ENCODE measurements at places on chromosomes 4 and X. TPM values are rescaled to one million over a fixed set of nuclear protein-coding genes. Genes with fewer than 3 reads are reported as not detected.

GRCh38 chrX:69088171-69088938 is 76.9 kb downstream of the PJA1 start:
- no peak for DNase-seq

- DNase-seq = no peak
Observed at GRCh38 chr4:161714022-161714751, 449.6 kb downstream of the FSTL5 start.

DNA sequence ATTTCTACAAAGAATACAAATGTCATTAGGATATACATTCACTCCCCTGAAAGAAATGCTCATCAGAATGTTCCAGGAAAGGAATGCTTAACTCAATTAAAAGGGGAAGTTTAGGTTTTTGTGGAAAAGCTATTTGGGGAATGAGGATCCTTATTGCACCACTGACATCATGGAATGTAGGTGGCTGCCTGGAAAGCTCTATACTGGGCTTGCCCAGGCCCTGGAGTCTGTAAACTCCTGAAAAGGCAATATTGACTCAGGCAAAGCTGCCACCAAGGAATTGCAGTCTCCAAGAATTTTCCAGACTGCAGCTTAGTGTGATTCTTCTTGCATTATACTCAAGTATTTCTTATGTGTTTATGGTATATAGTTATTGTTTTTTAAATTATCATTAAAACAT is 15.7 kb downstream of the DAPP1 start:
- DNase-seq = no peak

GRCh38 chr4:152508386-152508785 is 27.5 kb downstream of the FBXW7 start:
- no peak for DNase-seq

DNA sequence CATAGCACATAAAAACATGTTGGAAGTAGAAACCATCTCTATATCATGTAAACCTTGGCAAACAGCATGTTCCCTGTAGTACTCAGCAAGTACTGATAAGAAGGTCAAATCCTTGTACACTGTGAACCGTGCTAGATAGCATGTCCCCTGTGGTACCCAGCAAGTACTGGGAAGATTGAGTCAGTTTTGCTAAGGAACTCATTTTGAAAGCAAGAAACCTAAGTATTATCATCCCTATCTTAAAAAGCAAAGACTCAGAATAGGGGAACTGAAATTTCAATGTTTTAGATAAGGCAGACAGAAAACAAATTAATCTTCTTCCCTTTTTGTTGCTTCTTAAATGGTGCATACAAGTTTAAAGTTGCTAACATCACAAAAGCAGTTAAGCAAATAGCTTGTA is 180.2 kb downstream of the RBM46 start:
- no peak for DNase-seq

GRCh38 chrX:96692454-96692853 is 7.8 kb downstream of the DIAPH2 start:
- no peak for DNase-seq

DNA sequence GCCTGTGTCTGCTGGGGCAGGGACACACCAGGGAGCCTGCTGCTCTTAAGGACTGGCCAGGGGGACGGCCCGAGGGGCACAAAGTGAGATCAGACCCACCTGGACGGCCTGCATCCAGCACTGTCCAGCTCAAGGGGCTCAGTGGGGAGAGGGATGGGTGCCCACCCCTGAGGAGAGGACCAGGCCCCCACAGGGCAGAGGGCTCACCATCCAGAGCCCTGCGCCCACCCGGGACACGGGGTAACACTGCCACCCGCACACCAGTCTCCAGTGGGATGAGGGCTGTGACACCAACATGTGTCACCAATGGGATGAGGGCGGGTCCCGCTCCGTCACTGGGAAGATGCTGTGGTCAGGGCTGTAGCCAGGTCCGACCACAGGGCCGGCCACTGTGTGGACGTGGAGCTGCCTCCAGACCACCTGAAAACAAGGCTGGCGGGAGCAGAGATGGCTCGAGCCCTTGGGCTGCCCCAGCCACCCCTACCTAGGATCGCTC is 13.2 kb downstream of the DGKQ start:
- DNase-seq = no peak

- DNase-seq = peak; percentile 27
Observed at GRCh38 chr4:128862608-128863311, 53.3 kb downstream of the JADE1 start.

DNA sequence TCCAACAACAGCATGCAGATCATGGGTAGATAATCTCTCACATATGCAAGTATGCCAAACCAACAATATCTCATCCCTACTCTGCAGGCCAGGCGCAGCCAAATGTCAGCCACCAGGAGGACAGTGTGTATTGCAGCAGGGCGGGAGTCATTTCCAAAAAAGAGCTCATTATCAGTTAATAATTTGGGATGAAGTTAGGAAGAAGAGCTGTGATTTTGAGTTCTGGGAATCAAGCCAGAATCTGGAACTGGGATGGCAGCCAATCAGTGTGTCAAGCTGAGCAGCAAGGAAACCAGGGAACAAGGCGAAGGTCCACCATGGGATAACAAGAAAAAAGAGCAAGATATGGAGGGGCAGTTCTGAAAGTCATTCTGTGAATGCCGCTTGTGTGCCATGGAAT is 88.2 kb upstream of the CAMK2D start:
- DNase-seq = peak; percentile 53

DNA sequence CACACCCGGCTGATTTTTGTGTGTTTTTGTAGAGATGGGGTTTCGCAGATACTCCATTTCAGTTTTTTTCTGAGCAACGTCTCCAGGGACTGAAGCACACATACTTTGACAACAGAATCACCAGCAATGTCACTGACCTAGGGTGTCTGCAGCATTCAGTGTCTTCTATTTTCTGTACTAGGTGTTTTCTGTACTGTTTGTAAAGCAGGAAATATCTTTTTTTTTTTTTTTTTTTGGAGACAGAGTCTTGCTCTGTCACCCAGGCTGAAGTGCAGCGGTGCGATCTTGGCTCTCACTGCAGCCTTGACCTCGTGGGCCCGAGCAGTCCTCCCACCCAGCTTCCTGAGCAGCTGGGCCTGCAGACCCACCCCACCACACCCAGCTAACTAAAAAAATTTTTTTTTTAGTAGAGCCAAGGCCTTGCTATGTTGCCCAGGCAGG is 8.9 kb downstream of the ADD1 start:
- DNase-seq = peak; percentile 70

DNA sequence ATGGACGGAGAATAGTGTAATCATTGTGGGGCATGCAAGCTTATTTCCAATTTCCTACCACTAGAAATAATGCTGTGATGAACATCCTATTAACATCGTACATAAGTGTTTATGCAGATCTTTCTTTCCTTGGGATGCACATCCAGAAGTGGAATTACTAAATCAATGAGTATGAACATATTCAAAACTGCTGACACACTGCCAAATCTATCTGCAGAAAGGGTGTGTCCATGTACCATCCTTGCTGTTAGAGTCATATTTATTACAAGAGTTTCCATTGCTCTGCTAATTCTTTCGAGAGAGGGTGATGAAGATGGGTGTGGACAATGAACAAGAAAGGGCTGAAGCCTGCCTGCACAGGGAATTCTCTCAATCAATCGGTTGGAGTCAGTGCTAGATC is 82.6 kb downstream of the GPC4 start:
- no peak for DNase-seq

- DNase-seq = no peak
Observed at GRCh38 chr4:162392946-162393345, 229.1 kb upstream of the FSTL5 start.

DNA sequence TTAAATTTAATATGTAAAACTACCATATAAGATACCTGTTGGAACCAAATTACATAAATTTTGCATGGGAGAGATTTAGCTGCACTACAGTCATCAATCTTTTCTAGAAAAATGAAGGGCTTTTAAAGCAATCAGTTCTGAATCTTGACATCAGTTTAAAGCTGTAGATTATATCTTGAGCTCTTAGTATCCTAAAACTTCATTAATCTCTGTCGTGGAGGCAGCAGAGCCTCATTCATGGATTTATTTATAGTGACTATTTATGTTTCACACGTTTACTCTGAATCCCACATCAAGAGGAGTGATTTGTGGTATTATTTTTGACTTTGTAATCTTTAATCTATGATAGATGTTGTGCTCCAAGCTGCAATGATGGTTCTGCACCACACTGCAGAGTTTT is 175.9 kb downstream of the PDGFC start:
- no peak for DNase-seq

Gene CDKL2
- 0.64 TPM for total RNA-seq

Gene ZCCHC18
- 0.30 TPM for total RNA-seq

Gene KLB
- 0.12 TPM for total RNA-seq

Gene TMLHE
- 40.2 TPM for total RNA-seq
